ENCODE measurements at places on chromosomes 1 and 21.

- DNase-seq: no peak
Measured at GRCh38 chr1:108117945-108118902, 81.9 kb downstream of the SLC25A24 start.

DNA sequence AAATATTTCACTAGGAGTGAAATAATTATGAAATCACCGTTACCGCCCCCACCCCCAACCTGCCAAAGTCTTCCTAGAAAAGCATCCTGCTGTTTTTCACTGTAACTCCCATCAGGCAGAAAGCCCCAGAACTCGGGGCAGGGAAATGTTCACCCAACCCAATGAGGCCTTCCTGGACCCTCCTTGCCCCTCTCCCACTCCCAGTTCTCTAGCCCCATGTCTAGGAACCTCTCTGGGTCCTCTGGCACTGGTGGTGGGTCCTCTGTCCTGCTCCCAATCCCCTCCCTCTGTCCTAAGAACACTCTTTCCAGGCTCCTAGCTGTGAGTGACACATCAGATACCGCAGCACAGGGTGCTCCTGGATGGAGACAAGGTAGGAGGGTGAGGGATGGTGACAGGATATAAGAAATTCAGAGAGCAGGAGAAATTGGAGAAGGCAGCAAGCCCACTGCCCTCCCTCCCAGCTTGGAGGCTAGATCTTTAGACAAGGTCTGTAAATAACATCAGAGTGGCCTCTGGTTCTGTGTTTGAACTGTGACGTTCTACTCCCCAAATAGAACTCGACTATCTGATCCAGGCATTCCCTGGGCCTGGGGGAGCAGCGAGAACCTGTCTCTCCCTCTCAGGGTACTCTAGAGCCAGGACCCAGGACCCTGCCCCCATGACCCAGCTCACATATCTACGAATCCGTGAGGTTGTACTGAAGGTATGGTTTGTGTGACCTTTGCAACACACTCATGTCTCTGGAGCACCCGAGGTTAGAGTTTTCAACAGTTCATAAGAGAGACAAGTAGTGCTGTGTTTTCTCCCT lies 23.3 kb upstream of the BTG2 start:
- no peak for DNase-seq

DNA sequence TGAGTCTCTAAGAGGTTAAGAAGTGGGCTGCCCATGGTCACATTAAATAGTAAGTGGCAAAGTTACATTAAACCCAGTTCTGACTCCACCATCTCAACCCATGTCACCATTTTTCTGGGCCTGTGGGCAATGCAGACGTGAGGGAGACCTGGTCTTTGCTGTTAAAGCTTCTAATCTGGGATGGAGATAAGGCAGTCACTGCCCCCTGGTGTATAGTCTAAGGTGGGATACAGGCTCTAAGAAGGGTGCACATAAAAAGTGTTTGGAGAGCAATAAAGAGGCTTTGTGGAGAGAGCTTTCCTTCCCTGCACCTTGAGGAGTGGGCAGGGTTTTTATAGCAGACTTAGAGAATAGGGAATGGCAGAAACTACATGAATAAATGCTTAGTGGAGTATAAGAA lies 141.3 kb downstream of the ROR1 start:
- DNase-seq: no peak

- no peak for DNase-seq
Measured at GRCh38 chr1:244216836-244217235, 165.8 kb downstream of the ZBTB18 start.

DNA sequence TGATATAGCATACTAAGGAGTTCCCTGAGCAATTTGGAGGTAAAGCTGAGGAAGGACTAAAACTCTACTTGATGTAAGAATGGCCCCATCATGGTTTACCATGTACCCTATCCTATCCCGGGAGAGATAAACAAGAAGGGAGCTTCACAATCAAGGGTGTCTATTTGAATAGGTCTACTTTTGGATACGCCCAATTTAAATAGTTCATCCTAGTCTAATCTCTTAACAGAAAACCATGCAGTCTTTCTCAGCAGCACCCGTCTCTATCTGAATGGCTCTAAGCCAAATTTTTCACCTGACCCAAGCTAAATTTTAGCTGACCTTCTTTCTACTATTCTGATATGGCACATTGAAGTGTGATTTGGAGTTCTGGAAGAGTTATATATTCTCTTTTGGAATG lies 122.0 kb downstream of the TNNI3K start:
- no peak for DNase-seq

GRCh38 chr1:31524186-31524901 lies 52.0 kb upstream of the TINAGL1 start:
- no peak for DNase-seq

DNA sequence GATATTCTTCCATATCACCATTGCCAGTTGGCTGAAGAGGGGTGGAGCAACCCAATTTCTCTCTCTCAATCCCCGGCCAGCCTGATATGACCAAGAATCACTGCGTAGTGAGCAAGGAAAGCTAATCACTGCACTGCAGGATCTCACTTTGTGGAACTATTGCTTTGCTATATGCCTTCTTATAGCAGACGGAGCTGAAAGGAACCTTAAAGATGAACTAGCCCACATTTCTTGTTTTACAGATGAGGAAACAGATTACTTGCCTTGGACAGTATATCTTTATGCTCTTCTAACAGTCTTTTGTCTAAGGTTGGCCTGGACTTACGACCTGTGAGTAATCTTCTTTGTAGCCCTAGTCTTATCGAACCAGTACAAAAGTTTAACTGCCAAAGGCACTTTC lies 7.6 kb downstream of the APOBEC4 start:
- no peak for DNase-seq

GRCh38 chr1:7705048-7705907 lies 65.8 kb upstream of the VAMP3 start:
- peak; percentile 42 for DNase-seq

DNA sequence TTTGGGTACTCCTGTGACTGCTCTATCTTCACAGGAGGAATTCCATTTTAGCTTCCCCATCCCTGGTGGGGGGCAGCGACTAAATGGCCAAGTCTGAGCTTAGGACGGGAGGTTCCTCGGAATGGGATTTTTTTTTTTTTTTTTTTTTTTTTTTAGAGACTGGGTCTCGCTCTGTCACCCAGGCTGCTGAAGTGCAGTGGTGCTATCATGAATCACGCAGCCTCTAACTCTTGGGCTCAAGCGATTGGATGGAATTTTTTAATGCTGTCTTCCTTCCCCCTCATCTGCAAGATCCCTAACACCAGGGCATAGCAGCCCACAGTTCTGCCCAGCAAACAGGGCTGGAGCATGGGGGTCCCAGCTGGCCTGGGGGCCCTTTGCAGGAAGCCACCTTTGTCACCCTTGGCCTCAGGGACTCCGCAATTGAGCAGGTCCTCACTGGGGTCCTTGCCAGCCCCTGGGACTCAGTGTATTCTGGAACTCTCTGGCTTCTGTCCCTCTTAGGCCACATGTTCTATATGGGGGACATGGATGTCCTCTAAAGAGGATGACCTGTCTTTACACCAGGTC lies 13.1 kb upstream of the EDN2 start:
- no peak for DNase-seq

GRCh38 chr1:226506021-226506420 lies 42.5 kb upstream of the STUM start:
- DNase-seq: no peak

- DNase-seq: peak; percentile 50
Measured at GRCh38 chr1:200888349-200888838, 6.3 kb upstream of the INAVA start.
